ENCODE measurements at places on chromosomes 2 and 18. TPM values are rescaled to one million over a fixed set of nuclear protein-coding genes. Genes with fewer than 3 reads are reported as not detected.

DNA sequence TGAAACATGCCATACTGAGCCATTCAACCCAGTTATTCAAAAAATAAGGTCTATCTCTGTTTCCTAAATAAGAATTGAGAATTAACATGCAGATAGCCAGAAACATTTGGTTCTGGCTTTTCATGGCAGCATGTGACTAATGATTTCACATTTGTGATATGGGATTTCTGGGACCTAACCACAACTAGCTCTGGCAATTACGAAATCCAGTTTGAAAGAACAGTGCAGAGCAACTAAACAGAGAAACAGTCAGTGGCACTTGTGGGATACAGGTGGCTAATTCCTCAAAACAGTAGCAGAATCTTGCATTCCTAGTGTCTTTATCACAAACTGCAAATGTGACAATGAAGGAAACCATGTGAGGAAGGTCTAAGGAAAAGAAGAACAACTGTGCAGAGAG lies 637.8 kb upstream of the CHAC2 start:
- DNase-seq: no peak

DNA sequence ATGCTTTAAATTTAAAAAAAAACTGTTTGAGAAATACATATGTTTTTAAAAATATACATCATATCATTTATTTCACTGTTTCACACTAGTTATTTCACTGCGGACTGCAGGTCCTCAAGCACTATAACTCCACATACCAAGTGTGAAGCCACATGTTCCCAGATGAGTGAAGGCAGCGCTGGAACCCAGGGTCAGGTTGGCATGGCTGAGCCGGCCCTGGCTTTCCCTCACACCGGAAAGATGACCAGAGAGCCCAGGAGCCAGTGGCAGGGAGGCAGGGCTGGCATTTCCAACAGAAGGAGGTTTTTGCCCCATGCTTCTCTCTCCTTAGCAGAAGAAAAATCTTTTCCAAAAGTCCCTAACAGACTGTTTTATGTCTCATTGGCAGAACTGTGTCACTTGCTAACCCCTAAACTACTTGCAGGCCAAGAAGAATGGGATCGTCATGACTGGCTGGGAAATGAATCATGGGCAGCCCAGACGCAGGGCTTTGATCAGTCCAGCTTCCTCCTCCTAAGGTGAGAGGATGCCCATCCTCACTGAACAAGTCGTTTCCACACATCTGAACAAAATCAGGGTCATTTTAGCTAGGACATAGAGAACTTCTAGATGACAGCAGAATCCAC lies 287.6 kb upstream of the HNRNPA3 start:
- DNase-seq: no peak

DNA sequence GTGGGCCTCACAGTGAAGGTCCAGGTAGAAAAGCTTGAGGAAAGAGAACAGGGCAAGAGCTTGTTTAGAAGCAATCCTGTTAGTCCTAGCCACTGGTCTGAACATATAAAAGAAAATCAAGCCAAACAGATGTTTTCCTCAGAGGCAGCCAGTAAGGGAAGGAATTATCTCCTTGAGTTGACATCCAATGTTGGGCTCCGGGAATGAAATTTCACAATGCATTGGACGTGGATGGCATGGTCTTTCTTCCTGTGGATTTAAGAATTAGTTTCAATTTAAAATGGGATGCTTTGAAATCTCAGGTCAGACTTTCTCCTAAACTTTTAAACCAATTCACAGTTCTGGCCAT lies 92.1 kb downstream of the ACKR3 start:
- DNase-seq: no peak

GRCh38 chr2:75538521-75539490 lies 21.9 kb downstream of the EVA1A start:
- no peak for DNase-seq

DNA sequence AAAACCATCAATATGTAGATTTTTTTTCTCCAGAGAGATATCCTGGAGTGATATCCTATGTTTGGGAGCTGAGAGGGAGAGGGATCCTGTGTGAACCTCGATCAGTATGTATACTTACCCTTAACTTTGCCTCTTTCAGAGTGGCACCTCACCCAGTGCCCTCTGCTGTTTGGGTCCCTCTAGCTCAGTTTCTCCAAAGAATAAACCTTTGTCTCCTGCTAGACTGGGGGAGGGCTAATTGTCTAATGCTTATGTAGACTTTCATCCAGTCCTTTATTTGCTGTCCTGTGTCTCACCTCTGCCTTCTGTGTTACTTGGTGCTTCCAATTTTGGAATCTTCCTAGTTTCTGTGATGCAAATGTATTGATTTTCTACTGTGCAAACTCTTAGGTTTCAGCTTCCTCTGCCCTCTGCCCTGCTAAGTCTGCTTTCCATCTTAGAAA lies 48.4 kb downstream of the MTX2 start:
- DNase-seq: no peak

- DNase-seq: no peak
Observed at GRCh38 chr18:76672627-76673026, 149.7 kb upstream of the ZNF236 start.

C2orf78 gene
- not detected for total RNA-seq

CCDC141 gene
- total RNA-seq: not detected

NEMP2 gene
- total RNA-seq: 4.7 TPM
